ENCODE measurements at places on chromosomes 7 and 10.

DNA sequence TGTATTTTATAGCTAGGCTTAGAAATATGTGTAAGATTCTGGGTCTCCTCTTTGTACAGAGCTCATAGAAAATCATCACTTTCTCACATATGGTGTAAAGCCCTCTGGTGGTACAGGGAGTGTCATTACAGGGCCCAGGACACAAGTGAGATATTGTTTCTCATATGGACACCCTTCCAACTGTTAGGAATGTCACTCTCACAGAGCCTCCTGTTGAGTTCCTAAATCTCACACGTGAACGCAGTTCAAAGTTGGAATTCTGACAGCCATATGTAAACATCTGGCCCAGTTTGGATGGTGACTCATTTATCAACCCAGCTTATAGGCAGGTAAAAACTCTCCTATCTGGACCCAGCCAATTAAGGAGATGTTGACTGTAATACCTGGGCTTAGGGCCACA lies 35.4 kb upstream of the ZNF107 start:
- no peak for DNase-seq

DNA sequence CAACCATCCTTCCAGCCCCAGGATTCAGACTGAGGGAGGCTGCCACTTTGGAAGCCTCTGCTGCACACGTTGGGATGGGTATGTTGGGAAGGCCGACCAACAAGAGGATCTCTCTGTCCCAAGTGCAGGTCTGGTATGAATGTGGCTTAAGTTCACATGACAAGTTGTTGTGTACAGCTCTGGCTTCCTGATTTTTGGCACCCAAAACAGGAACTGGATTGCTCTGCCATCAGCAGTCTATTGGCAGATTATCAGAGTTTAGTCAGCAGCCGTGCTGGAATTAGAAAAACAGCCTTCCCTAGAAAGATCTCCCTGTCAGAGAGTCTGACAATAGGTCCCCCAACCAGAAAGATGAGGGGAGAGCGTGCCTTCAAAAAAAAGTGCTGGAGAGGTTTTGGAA lies 66.9 kb downstream of the GOLGA7B start:
- no peak for DNase-seq

DNA sequence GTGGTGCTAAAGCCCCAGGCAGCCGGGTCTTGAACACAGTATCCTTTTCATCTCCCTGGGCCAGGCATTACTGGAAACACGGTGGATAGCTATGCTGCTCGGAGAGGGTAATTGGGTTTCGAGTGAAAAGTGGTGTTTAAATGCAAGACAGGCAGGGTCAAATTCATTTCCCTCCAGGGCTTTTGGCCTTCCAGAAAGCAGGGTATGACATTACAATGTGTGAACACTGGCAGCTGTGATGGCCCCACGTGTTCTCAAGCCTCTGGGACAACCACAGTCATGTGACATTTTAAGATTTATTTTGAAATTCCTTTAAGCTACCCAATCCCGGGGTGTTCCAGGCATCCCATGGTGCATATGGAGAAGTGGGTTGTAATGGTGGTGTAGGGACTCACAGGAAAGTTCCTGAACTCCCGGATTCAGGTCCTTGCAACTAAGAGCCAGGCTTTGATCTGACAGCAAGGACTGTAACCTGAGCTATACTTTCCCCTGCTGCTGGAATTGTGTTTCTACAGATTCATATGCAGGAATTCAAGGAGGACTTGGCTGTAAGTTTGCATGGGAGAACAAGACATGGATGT lies 46.8 kb downstream of the INSYN2A start:
- peak; percentile 39 for DNase-seq

DNA sequence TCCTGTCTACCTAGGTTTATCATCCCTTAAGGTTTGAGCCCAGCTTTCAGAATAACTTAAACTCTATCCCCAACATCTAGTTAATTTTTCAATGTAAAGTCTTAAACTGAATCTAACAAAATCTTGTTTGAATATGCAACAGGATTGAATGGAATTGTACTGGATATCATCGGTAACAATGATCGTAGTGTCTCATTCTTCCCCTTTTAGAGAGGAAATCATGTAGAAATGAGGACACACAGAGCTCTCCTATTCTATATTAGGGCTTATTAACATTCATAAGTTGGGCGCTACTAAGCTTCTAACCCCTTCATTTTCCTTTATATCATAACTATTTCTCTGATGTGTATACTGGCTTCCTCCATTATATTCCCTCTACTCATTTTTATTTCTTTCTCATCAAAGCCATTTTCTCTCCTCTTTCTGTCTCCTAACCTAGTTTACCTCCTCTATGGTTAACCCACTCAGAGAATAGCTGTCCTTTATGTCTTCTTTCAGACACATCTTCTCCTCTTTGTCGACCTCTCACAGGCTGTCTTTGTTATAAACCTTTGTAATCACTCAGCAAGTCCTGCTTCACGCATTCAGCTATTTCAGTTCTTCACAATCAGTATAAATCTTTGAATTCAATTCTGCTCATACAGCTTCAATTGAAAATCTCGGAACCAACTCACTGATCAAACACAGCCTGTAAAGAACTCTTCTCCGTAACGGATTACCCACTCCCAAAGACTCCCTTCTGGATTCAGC lies 1019.0 kb upstream of the C7orf33 start:
- no peak for DNase-seq

DNA sequence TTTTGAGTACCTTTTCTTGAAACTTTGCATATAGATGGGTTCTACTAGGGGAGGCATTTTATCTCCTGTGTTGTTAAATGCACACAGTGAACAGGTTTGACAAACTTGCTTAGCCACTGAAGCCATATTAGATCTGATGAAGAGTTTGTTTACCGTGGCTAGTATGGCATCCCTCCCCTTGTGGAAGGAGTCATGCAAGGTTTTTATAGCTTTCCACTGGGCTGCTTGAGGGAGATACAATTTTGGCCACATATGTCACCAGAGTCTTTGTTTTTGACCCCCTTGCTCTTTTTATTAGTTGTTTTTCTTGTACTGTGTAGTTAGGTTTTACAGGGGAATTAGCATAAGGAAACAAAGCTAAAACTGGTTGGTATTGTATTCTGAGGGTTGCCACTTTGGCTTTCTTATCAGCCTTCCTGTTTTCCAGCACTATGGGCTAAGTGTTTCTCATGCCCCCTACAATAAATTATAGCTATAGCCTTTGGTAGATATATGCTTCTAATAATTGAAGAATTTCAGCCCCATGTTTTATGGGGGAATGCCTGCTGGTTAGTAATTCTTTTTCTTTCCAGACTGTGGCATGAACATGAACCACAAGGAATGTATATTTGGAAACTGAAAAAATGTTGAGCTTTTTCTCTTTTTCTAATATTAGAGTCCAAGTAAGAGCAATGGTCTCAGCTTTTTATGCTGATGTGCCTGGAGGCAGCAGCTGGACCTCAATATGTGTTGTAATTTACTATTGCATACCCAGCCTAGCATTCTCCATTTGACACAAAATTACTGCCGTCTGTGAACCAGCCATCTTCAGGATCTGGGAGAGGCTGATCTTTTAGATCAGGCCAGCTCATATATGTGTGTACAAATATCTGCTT lies 18.4 kb upstream of the STEAP2 start:
- DNase-seq: peak; percentile 76

DNA sequence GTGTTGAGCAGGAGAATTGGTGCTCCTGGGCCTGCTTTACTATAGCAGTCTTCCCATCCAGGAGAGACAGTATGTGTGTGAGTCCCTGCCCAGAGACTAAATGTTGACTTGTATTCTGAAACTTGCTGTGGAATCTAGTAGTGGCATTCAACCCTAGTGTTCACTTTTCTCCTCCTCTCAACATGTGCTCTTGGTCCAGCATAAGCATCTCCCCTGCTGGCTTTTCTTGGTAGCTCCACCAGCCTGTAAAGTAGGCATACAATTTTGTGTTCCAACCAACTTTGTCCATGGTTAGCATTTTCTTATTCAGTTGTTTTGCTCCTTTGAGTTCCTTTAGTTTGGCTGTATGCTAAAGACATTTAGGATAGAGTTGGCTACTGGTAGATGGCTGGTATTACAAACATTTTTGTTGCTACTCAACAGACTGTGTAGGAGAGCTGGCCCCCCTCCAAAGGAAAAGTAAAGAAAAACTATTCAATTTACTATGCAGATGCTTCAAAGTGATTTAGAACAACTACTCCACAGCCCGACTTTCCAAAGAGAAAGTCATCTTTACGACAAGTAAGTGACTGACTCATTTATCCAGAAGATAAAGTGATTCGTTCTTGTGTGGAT lies 46.0 kb downstream of the ASB4 start:
- no peak for DNase-seq

DNA sequence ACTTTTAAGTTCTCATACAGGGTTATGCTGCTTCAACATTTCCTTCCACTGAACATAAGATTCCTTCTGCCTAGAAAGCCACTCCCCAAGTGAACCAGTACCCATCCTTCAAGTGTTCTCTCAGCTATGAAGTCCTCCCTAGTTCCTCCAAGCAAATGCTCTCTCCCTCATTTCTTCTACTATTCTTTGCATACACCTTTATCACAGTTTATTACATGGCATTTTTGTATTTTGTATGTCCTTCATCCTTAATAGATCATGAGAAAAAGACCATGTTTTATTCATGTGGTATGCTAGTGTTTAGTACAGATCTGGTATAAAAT lies 1.9 kb downstream of the SYPL1 start:
- no peak for DNase-seq

DNA sequence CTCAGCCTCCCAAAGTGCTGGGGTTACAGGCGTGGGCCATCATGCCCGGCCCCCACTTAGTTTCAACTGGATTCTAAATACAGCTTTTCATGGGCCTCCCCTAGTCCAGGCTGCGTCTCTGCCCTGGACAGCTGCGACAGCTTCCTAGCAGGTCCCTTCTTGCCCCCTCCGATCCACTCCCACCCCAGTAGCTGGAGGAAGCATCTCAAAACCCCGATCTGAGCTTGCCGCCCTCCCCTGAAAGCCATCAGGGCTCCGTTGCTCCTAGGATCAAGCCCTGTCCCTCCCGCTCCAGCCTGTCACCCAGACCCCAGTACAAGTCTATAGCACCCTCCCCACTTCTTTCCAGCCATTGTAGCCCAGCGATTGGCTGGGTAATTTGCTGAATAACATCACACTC lies 64.5 kb downstream of the VWA2 start:
- no peak for DNase-seq

GRCh38 chr7:129886818-129887186 lies 66.0 kb downstream of the UBE2H start:
- DNase-seq: no peak

DNA sequence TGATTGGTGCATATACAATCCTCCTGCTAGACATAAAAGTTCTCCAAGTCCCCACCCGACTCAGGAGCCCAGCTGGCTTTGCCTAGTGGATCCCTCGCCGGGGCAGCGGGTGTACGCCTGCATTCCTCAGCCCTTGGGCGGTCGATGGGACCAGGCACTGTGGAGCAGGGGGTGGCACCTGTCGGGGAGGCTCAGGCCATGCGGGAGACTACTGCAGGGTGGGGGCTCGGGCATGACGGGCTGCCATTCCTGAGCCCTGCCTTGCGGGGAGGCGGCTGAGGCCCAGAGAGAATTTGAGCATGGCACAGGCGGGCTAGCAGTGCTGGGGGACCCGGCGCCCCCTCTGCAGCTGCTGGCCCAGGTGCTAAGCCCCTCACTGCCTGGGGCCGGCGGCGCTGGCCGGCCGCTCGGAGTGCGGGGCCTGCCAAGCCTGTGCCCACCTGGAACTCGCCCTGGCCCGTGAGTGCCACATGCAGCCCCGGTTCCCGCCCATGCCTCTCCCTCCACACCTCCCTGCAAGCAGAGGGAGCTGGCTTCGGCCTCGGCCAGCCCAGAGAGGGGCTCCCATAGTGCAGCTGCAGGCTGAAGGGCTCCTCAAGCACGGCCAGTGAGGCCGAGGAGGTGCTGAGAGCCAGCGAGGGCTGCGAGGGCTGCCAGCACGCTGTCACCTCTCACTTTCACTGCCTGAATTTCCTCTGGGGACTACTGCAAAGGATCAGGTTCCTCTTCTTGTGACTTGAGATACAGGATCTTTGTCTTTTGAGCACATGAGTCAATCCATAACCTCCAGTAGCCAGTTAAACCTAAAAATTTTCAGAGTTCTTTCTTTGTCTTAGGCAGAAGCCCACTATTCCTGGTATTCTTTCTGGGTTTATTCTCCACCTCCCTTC lies 25.1 kb upstream of the ELOVL3 start:
- no peak for DNase-seq

- DNase-seq: no peak
Measured at GRCh38 chr10:34175121-34175520, 640.0 kb downstream of the PARD3 start.

GRCh38 chr7:27846388-27846787 lies 106.4 kb downstream of the TAX1BP1 start:
- DNase-seq: no peak

- peak; percentile 42 for DNase-seq
Measured at GRCh38 chr10:95295031-95295755, 4.4 kb upstream of the PDLIM1 start.

DNA sequence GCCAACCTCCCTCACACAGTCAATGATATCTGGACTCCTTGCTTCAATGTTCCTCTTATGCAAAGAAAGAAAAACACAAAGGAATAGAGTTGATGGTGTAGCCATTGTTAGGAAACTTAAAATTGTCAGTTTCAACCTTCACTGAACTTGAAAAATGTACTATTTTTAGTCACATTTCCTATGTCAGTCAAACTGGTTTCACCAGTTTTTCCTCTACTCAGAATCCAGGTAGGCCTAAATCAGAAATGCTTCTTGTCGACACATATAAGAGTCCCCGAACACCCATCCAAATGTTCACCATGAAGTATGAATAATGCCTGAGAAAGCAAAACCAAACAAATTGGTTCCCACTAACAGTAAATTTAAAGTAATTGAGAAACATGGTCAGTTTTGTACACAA lies 42.4 kb upstream of the ZMYND11 start:
- DNase-seq: no peak

DNA sequence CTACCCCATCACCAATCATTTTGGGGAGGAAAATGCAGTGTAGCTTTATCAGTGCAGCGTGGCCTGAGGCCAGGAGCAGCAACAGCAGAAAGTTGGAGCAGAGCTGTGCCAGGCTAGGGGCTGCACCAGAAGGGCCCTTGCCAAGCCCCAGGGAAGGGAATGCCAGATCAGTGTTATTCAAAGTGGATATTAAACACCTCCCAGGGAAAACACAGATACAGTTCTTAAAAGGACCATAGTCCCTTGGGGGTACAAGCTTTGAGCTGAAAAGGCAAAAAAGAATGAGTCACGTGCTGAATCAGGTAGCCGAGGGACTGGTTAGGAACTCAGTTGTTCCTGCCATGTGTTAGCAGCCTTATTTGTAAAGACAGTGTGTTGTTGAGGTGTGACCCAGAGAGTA lies 54.0 kb downstream of the GSDME start:
- DNase-seq: no peak

DNA sequence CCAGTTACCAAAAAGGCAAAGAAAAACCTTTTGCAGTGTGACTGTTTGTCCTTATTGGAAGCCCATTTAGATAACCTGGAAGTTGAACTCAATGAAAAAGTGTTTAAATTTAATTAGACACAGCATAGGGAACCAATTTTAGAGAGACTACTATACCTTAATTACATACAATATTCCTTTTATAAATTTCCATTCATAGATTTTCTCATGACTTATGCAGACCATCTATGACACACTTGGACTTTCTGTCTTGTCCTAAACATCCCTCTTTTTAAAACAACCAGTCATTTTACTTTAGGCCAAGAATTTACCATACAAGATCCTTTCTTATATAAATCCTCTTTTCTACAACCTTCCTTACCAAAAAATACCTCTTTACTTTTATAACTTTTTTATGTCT lies 61.6 kb downstream of the MTURN start:
- no peak for DNase-seq

GRCh38 chr10:429696-430095 lies 259.8 kb downstream of the DIP2C start:
- DNase-seq: no peak

GRCh38 chr7:93475811-93476210 lies 98.7 kb downstream of the CALCR start:
- DNase-seq: no peak

- DNase-seq: no peak
Measured at GRCh38 chr10:88195841-88196240, 332.4 kb downstream of the PTEN start.
